ENCODE measurements at places on chromosomes 2 and 18.

DNA sequence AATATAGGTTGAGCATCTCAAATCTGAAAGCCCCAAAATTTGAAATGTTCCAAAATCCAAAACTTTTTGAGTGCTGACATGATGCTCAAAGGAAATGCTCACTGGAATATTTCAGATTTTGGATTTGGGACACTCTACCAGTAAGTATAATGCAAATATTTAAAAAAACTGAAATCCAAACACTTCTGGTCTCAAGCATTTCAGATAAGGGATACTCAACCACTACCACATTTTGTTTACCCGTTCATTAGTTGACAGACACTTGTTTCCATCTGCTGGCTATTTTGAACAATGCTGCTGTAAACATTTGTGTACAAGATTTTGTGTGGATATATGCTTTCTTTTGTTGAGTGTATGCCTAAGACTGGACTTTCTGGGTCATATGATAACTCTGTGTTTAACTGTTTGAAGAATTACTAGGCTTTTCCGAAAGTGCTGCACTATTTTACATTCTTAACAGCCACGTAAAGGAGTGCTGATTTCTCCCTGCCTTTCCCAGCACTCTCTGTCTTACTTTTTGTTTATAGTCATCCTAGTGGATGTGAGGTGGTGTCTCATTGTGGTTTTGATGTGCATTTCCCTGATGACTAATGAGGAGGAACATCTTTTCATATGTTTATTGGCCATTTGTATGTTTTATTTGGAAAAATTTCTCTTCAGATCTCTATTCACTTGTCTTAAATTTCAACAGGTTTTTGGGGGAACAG, 19.5 kb upstream of the DCDC2C start:
- no peak for DNase-seq

DNA sequence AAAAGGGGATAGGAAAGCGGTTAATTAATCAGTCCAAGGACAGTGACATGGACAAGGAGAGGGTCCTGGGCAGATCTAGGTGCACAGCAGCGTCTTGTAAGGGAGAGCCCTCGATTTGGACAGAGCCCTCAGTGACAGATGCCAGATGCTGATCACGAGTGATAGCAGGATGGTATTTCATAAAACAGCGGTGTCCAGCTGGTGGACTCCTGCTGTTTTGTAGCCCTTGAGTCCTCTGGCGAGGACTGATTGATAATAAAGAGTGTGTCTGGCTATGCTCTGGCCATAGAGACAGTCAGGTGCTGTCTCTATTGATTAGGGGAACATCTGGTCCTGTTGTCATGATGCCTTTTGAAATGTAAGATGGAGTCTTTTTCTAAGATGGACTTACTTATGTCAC, 180.7 kb downstream of the NCK2 start:
- no peak for DNase-seq

GRCh38 chr2:130336877-130337734, 5.6 kb upstream of the IMP4 start:
- DNase-seq: peak; percentile 82

GRCh38 chr2:164054651-164055050, 318.8 kb upstream of the FIGN start:
- DNase-seq: no peak

- DNase-seq: no peak
Observed at GRCh38 chr2:235270956-235271355, 222.9 kb upstream of the AGAP1 start.

- no peak for DNase-seq
Observed at GRCh38 chr2:230642966-230643365, 69.7 kb upstream of the CAB39 start.

DNA sequence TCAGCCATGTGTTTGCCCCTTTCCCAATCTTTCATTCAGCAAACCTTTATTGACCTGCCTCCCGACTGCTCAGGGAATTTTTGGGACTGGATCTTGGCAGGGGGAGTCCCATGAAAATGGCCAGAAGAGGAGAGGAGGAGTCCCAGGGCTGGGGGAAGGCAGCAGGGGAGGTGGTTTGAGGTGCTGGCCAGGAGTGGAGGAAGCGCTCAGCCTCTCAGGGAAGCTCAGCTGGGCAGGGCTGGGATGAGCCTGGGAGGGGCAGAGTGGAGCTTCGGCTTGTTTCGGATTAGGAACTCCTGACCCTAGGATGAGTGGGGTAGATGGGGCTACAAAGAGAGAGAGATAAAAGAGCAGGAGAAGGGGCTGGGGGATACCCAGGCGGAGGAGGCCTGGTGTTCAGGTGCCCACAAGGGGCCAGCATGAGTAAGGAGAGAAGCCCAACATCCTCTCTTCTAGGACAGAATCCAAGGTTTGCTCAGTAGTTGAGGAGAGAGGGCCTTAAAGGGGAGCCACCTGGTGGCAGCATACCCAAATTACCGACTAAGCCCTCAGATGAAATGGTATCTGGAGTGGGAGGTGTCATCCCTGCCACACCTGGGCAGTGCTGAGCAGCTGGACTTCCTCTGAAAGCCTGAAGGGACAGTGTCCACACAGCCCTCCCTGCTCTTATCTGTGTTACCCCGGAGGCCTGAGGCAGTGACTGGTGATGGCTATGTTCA, 91.1 kb downstream of the INHBB start:
- peak; percentile 33 for DNase-seq

GRCh38 chr2:112933261-112933660, 22.3 kb downstream of the IL37 start:
- DNase-seq: no peak

GRCh38 chr2:144505245-144505831, 14.6 kb downstream of the ZEB2 start:
- DNase-seq: no peak

GRCh38 chr2:239249048-239249447, 151.8 kb downstream of the HDAC4 start:
- no peak for DNase-seq

- DNase-seq: no peak
Observed at GRCh38 chr2:119823734-119824334, 64.1 kb downstream of the PTPN4 start.

- DNase-seq: no peak
Observed at GRCh38 chr2:94725543-94725942, 145.7 kb upstream of the TEKT4 start.

DNA sequence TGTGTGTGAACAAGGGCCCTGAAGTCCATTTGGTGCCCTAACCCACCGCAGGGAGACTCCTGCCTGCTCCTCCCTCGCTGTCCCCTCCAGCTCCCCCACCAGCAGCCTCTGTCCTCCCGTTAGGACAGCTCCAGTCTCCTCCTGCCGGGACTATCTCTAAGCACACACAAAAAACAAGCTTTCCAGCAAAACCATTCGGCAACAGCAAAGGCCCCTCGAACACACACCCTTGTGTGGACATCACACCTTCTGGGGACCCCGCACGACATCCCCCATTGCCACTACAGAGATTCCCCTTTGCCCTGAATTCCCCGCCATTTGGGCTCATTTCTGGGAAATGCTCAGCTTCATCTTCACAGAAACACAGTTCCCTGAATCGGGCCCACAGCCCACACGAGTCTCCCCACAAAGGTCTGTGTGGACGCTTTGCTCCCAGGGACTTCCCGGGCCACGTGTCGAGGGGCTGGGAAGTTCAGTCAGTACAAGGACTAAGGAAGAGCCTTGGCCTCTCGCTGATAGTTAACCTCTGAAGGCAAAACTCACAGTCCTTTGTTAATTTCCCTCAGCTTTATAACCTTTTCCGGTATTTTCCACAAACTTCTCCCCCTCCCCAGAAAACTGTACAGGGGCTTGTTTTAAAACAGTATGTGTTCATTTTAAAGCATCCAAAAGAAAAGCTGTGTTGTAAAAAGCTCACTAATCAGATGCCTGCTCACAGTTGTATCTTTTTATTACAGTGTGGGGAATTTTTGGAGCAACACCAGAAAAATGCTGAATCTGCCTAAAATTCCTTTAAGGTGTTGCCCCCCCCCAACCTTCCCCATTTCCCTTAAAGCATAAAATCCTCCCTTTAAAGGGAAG, 25.9 kb downstream of the SMAD7 start:
- DNase-seq: no peak

DNA sequence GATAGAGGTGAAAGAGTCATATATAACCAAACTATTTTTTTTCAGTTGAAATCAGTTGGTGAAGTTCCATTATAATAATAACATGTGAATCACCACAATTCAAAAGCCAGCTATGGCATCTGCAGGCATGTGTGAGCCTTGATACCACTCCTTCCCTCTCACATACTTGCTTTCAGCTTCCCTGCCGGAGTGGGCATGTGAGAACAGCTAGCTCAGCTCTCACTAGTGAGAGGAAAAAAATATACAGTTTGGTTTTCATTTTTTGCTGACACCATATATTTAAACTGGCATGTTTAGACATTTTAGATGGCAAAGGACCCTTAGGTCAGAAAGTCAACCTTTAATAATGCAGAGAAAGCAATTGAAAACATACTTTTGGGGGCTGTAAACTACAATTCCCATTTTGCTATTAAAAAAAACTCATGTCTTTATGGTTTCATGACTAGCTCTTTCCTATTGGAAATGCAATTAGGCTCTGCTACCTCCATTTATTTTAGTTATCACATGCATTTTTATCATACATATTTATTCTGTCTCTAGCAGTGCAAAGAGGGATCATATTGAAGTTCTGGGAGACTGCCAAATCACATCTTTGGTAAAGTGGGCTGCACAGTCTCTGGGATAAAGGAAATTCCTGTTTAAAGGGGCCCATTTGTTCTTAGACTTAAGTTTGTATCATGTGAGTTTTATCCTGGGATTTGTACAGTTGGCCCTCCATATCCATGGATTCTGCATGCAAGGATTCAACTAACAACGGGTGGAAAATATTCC, 33.2 kb upstream of the SLC40A1 start:
- no peak for DNase-seq

GRCh38 chr2:43040084-43040854, 186.1 kb downstream of the ZFP36L2 start:
- DNase-seq: no peak

- DNase-seq: no peak
Observed at GRCh38 chr2:137700681-137701080, 263.6 kb upstream of the HNMT start.

- no peak for DNase-seq
Observed at GRCh38 chr2:31958140-31958717, 52.6 kb downstream of the MEMO1 start.

DNA sequence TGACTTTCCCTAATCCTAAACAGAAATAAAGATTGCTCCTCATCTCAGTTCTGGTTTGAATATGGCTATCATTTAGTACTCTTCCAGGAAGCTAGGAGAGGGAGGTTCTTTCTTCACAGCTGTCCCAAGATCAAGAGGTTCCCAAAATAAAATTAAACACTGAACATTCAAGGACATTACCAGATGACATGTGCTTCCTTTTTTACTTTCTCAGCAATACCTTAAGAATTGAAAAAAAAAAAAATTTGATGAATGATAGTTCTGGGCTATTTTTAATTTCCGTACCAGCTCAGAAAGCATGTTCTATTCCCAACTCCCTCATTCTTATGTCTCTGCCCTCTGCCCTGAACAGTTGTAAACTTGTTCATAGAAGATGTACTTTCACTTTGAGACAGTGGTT, 61.7 kb upstream of the MYL1 start:
- DNase-seq: no peak

- DNase-seq: no peak
Observed at GRCh38 chr2:32773448-32773808, 145.6 kb downstream of the TTC27 start.

Measured in SHP77 treated with DMSO at 0.1 percent for 48 hours (cell line).